ENCODE measurements at places on chromosomes 6 and 20. TPM values are rescaled to one million over a fixed set of nuclear protein-coding genes. Genes with fewer than 3 reads are reported as not detected.

Gene HUS1B
- total RNA-seq: not detected

Gene MAP7
- 1.3 TPM for total RNA-seq

DNA sequence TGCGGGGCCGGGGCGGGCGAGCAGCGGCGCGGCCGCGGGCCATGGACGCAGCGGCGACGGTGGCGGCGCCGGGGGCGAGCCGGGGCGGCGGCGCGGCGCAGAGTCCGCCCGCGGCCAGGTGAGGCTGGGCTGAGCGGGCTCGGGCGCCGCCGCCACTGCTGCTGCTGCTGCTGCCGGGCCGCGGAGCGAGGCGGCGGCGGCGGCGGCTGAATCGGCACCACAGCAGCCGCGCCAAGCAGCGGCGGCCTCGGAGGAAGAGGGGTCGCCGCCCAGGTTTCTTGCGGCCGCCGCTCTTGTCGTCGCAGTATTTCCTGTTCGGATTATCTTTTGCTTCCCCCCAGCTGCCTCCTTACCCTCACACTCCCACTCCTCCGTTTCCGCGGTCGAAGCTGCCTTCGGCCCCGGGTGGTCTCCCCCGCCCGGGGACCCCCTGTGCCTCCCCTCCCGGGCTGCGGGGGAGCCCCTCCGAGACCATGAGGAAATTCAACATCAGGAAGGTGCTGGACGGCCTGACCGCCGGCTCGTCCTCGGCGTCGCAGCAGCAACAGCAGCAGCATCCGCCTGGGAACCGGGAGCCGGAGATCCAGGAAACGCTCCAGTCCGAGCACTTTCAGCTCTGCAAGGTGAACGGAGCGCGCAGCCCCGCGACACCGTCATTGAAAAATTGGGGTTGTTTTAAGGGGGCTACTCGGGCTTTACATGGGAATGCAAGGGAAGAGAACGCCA is at the start of gene STXBP5:
STXBP5 (plus strand) TSS at position 358 of the 726 bp plus-strand sequence; CDS start at position 474, 116 bp downstream.
- no peaks in the 10 kb centered on the region for H3K27me3 ChIP-seq
- no peaks in the 10 kb centered on the region for H3K36me3 ChIP-seq
- H3K27ac ChIP-seq: peak within 1 kb of the TSS; percentile 93
- no peaks in the 10 kb centered on the region for H3K4me1 ChIP-seq
- no peak for DNase-seq
- peak within 1 kb of the TSS; percentile 73 for H3K4me3 ChIP-seq

GRCh38 chr6:273551-274058 is 18.7 kb upstream of the DUSP22 start:
- H3K36me3 ChIP-seq: no peaks in the 10 kb centered on the region
- no peak for DNase-seq
- H3K4me1 ChIP-seq: no peaks in the 10 kb centered on the region
- no peaks in the 10 kb centered on the region for H3K27me3 ChIP-seq

Gene RNF8
- total RNA-seq: 17.0 TPM

DNA sequence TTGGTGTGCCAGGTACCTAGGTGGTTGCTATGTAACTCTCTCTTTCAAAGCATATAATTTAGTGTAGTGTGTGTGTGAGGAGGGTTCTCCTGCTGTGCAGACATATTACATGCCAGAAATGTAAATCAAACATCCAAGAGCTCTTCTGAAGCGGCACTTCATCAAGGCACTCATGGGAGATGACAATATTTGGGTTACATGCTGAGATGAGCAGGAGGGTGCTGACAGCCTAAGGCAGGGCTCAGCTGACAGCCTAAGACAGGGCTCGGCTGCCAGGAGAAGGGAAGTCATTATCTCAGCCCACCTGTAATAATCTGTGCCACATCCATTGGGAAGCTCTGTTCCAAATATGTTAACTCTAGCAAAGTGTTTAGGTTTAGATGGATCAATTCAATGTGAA is 39.1 kb downstream of the ADGRF5 start:
- no peaks in the 10 kb centered on the region for H3K4me1 ChIP-seq
- peaks cover 5% of the 10 kb centered on the region for H3K36me3 ChIP-seq
- no peak overlapping the region for H3K4me3 ChIP-seq
- H3K27me3 ChIP-seq: no peaks in the 10 kb centered on the region

Gene OPRM1
- total RNA-seq: not detected

DNA sequence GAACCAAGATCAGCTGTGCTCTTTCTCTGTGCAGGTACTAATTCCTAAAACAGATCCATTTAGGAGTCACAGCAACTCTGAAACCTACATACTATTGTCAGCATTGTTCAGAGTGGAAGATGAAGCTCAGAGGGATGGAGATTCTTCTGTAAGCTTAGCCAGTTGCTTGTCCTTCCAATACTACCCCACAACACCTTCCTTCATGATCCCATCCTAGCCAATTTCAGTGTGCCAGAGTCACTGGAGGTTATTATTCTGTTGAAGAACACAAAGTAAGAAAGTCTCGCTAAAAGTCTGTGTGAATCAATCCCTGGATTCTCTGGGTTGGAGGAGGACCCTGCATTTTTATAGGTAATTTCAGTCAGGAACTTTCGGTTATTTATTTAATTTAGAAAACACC is 2.3 kb downstream of the POPDC3 start:
- H3K4me1 ChIP-seq: no peaks in the 10 kb centered on the region
- no peak overlapping the region for H3K4me3 ChIP-seq
- peak overlapping the region; percentile 87 for H3K27ac ChIP-seq
- DNase-seq: no peak
- no peaks in the 10 kb centered on the region for H3K27me3 ChIP-seq
- no peaks in the 10 kb centered on the region for H3K36me3 ChIP-seq

DNA sequence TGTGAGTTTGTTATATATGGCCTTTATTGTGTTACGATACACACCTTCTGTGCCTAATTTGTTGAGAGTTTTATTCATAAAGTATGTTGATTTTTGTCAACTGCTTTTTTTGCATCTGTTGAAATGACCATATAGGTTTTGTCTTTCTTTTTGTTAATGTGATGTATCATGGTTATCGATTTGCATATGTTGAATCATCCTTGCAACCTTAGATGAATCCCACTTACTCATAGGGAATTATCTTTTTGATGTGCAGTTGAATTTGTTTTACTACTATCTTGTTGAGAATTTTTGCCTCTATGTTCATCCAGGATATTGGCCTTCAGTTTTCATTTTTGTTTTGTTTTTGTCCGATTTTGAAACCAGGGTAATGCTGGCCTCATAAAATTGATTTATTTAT is 45.7 kb upstream of the TPD52L1 start:
- H3K4me1 ChIP-seq: no peaks in the 10 kb centered on the region
- no peaks in the 10 kb centered on the region for H3K27me3 ChIP-seq
- H3K4me3 ChIP-seq: no peak overlapping the region

Gene SYNDIG1
- 38.1 TPM for total RNA-seq

Gene CDH4
- total RNA-seq: 0.94 TPM

- no peak for DNase-seq
- no peaks in the 10 kb centered on the region for H3K4me1 ChIP-seq
- H3K27ac ChIP-seq: no peak overlapping the region
- no peaks in the 10 kb centered on the region for H3K36me3 ChIP-seq
- H3K4me3 ChIP-seq: no peak overlapping the region
These were observed 710.2 kb upstream of the POU3F2 start for GRCh38 chr6:98124171-98124570.

DNA sequence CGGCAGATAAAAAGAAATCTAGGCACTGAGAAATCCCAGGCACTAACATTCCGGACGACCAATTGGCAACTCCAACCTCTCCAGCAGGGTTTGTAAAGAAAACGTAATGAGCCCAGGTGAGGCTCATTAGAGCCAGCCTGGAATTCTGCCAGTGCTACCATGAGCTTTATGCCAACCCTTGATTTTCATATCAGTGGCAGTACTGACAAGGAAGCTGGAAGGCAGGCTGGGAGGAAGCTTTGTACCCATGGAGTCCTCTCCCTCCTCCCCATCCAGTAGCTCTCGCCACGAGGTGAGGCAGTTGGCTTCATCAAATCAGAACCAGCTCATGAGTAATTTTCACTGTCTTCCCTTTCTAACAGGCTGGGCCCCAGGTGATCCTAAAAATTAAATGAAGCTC is 250.2 kb downstream of the ZNF217 start:
- no peaks in the 10 kb centered on the region for H3K36me3 ChIP-seq
- no peaks in the 10 kb centered on the region for H3K27me3 ChIP-seq
- no peak overlapping the region for H3K4me3 ChIP-seq
- no peak overlapping the region for H3K27ac ChIP-seq
- no peaks in the 10 kb centered on the region for H3K4me1 ChIP-seq

Gene SH3BGRL2
- total RNA-seq: 15.5 TPM

Gene CLDN20
- not detected for total RNA-seq

Gene TULP1
- not detected for total RNA-seq

Gene SLC22A16
- total RNA-seq: not detected

DNA sequence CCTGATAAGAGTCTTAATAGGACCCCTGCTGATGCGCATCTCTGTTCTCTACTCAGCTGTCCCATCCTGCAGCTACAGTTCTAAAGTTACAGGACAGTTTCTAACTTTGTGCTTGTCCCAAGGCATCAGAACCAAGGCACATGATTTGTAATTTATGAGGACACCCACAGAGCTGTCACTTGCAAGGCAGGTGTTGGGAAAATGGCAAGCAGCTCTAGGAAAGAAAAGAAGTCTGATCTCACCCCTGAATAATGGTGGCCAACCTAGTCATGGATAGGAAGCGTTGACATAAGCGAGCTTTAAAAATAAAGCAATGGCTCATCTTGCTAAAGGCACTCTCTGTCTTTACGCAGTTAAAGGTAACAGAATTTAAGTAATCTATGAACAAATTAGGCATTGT is 127.6 kb upstream of the VGLL2 start:
- peak overlapping the region; percentile 69 for H3K27ac ChIP-seq
- H3K4me1 ChIP-seq: no peaks in the 10 kb centered on the region
- no peak for DNase-seq
- H3K27me3 ChIP-seq: no peaks in the 10 kb centered on the region

- DNase-seq: no peak
- H3K4me1 ChIP-seq: no peaks in the 10 kb centered on the region
- H3K4me3 ChIP-seq: no peak overlapping the region
- H3K27me3 ChIP-seq: peaks cover 46% of the 10 kb centered on the region
- no peaks in the 10 kb centered on the region for H3K36me3 ChIP-seq
These were observed 6.1 kb downstream of the FOXF2 start for GRCh38 chr6:1395506-1395905.

- no peaks in the 10 kb centered on the region for H3K4me1 ChIP-seq
- H3K27ac ChIP-seq: no peak overlapping the region
- no peak overlapping the region for H3K4me3 ChIP-seq
- no peak for DNase-seq
- H3K36me3 ChIP-seq: no peaks in the 10 kb centered on the region
These were observed 11.2 kb downstream of the UST start for GRCh38 chr6:148757944-148758480.

DNA sequence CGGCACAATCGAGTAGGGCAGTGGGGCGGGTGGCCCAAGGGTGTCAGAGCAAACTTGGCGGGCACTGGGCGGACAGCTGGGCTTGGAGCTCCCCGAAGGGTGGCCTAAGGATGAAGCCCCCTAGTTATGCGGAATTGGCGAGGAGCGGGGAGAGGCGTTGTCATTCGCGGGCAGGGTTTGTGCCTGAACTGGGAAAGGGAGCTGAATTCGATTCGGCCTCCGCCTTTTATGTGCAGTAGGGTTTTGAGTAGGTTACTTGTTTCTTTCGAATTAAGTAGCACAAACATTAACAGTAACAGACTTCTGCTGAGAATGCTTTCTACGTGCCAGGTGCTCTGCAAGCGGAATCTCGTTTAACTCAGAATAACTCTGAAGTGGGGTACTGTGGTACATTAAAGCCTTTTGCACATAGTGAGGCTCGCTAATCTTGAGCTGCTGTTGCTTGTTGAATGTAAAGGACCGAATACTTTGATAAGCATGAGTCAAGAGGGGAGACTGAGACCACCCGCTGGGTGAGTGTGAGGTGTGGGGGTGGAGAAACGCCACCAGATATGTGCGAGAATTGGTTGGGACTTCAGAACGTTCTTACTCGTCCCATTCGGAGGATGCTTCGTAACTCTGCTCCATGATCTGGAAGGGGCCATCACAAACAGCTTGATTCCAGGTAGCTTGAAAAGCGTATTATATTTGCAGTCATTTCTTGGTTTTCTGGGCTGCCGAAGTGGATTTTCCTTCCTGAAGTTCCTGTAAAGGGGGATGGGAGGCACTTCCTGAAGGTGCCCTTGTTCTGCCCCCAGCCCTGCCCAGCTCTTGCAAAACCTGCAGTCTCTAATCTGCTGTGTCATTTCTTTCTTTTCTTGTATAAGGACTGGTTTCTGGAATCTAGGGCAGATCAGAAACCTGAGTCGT is 833 bp downstream of the RAB5IF start:
- DNase-seq: no peak
- H3K27me3 ChIP-seq: no peaks in the 10 kb centered on the region
- H3K36me3 ChIP-seq: peaks cover 35% of the 10 kb centered on the region
- H3K4me1 ChIP-seq: peaks cover 25% of the 10 kb centered on the region
- peak overlapping the region; percentile 89 for H3K4me3 ChIP-seq

DNA sequence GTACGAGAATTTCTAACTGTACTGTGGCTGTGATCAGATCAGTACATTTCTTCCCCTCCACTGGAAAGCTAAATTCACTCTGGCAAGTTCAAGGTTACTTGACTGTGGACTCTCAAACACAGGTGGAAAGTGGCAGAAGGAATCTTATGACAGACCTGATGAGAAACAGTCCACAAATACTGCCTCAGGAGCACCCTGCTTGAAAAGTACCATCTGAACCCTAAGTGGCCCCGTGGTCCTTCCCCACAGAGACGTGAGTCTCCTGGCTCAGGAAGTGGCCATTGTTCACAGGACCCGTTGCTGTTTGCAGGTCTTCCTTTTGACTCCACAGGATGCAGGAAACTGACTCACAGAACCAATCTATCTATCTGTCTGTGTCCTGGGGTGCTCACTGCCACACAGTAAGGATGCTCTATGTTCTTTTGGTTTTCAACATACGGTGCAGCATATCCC is 47.5 kb upstream of the NHSL1 start:
- no peaks in the 10 kb centered on the region for H3K27me3 ChIP-seq
- H3K36me3 ChIP-seq: no peaks in the 10 kb centered on the region
- no peak for DNase-seq
- no peak overlapping the region for H3K27ac ChIP-seq
- peaks cover 29% of the 10 kb centered on the region for H3K4me1 ChIP-seq

GRCh38 chr6:139760128-139760527 is 385.7 kb upstream of the CITED2 start:
- H3K27ac ChIP-seq: peak overlapping the region; percentile 14
- no peak overlapping the region for H3K4me3 ChIP-seq
- H3K27me3 ChIP-seq: no peaks in the 10 kb centered on the region
- peaks cover 35% of the 10 kb centered on the region for H3K4me1 ChIP-seq
- no peaks in the 10 kb centered on the region for H3K36me3 ChIP-seq

Measured in right atrium auricular region (tissue), 2 donors.